ENCODE measurements at places on chromosomes 7 and 10.

GRCh38 chr10:118875087-118875486, 120.3 kb upstream of the CACUL1 start:
- DNase-seq, result no peak

- DNase-seq, result no peak
Observed at GRCh38 chr10:114322344-114322743, 82.0 kb downstream of the AFAP1L2 start.

DNA sequence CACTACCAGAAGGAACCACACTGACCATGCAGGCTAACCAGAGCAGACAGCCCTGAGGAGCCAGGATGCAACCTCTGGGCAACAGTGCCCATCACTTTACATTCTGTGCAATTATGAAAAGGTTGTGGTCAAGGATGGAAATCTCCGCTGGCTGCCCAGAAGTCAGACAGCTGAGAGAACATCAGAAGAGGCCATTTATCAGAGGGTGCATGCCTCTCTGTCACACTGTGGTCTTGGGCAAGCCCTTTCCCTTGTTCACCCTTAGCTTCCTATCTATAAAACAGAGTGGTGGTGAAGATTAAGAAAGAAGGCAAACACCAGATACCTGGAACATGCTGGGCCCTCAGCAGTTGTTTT, 120.7 kb upstream of the GDF10 start:
- no peak for DNase-seq

GRCh38 chr10:71234970-71235685, 22.8 kb downstream of the UNC5B start:
- peak; percentile 70 for DNase-seq

GRCh38 chr7:68482800-68483199, 1115.5 kb upstream of the AUTS2 start:
- no peak for DNase-seq

- no peak for DNase-seq
Observed at GRCh38 chr7:132368246-132368900, 207.9 kb downstream of the PLXNA4 start.

GRCh38 chr10:19169684-19170083, 121.1 kb downstream of the MALRD1 start:
- no peak for DNase-seq

GRCh38 chr10:97333601-97334369, 744 bp downstream of the FRAT2 start:
- peak; percentile 80 for DNase-seq

- no peak for DNase-seq
Observed at GRCh38 chr10:45470098-45471012, 96.3 kb downstream of the ALOX5 start.

- DNase-seq, result no peak
Observed at GRCh38 chr10:48210391-48210790, 64.1 kb downstream of the FRMPD2 start.

GRCh38 chr10:96678725-96679124, 41.6 kb downstream of the PIK3AP1 start:
- no peak for DNase-seq

DNA sequence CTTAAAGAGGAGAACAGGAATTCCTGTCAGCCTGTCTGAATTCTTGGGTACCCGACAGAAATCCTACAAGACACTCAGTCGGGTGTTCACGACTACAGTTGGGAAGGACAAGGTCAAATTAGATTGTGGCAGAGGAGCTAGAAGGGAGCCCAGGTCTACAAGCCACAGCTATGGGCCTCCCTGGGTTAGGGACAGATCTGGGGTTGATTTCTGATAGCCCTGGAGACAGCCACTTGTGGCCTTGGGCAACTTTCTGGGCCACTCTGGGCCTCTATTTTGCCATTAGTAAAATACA, 39.7 kb upstream of the ANTXRL start:
- DNase-seq, result no peak
